ENCODE measurements at places on chromosomes 3 and 15.

DNA sequence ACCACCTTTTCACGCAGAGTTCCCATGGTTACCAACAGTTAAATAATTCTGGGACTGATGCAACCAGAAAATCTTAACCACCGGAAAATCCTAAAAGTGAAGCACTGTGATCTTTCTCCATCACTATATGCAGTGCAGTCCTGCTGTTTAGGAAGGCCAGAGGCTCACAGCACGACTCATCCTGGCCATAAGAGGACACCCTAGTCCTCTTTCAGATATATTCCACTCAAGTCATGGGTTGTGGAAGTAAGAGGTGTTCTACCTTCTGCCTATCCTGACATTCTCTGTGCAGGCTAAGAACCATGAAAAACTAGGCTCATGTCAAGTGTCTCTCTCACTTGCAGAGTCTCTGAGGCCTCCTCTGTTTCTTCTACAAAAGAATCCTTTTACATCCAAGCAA, 67.2 kb downstream of the DHX30 start:
- DNase-seq, result no peak

DNA sequence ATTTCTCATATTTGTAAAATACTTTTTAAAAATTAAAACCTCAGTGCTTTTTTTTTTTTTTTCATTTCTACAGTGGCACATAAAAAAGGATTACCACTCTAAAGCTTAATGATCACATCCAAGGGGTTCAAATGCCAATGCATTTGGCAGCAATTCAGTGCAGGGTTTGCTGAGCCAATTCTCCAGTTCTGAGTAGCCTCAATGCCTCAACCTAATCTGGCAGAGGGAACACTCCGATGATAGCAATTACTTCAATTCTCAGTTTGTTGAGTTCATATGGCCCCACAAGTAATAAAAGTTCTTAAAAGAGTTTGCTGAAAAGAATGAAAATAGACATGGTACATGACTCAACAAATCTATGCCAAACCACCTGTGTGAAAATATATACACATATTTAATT, 79.3 kb upstream of the RBMS3 start:
- DNase-seq, result no peak

DNA sequence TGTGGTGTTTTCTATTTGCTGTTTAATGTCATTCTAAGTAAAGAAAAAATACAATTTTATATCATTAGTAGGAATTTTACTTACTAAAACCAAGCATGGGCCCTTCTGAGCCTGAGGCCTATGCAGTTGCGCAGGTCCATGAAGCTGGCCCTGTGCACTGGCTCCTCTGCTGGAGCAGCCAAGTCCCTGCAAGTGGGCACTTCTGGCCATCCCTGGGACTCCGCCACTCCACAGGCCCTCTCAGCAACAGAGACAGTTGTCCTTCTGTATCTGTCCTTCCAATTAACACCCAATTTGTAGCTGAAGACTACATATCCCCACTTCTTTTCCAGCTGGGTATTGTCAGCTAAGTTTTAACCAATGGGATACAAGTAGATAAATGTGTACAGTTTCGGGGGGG, 49.9 kb upstream of the RYK start:
- DNase-seq, result no peak

DNA sequence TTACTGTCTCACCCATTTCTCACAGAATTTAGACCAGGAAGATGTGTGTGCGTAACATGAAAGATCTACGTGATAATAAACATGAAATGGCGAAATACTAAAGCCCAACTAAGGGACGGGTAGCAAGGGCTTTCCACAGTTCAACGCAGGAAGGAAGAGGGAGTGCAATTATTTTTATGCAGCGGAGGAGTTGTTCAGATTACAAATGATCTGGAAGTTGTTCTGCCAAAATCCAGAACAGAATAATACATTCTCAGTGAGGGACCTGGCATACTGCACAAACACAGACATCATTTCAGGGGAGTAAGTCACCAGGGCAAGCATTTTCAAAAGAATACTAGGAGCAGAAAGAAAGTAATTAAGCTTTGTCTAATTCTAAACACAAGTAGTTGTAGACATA, 133.6 kb upstream of the RAP2B start:
- no peak for DNase-seq

- DNase-seq, result no peak
These were observed 65.0 kb downstream of the WWTR1 start for GRCh38 chr3:149592758-149593240.

GRCh38 chr15:65048241-65048640, 3.1 kb downstream of the SLC51B start:
- no peak for DNase-seq

DNA sequence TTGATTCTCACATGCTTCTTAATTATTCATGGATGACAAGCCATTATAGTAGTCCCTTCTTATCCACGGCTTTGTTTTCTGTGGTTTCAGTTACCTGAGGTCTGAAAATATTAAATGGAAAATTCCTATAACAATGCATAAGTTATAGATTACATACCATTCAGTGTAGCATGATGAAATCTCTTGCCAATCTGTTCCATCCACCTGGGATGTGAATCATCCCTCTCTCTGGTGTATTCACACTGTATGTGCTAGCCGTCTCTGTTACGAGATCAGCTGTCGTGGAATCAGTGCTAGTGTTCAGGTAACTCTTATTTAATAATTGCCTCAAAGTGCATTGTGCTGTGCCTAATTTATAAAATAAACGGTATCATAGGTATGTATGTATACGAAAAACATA, 5.2 kb downstream of the WDR5B start:
- DNase-seq, result no peak

Data from stimulated activated CD8-positive, alpha-beta memory T cell treated with anti-CD3 and anti-CD28 coated beads, Interleukin-4, amount 100 ng/mL, for 1 hour (primary cell).